CD4-positive, alpha-beta memory T cell (primary cell): ENCODE measurements at places on chromosomes 16 and 17.

- DNase-seq = no peak
Observed at GRCh38 chr16:51148678-51149228, 2.3 kb downstream of the SALL1 start.

GRCh38 chr17:81491761-81492160, 20.8 kb downstream of the ACTG1 start:
- no peak for DNase-seq

DNA sequence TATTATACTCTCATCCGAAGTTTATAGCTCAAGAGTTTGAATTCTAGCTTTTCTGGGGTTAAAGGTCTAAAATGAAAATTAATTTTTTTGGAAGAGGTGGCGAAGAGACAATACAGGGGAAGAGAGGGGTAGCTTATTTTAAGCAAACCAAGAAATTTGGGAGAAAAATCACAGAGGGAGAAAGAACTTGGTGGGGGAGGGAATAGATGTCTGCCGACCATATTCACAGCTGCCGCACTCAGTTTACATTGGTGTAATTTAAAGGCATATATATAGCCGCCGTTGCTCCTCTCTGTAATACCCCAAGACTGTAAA, 6.5 kb upstream of the ZFHX3 start:
- no peak for DNase-seq

GRCh38 chr17:8696426-8696825, 48.2 kb downstream of the CCDC42 start:
- no peak for DNase-seq

- no peak for DNase-seq
Observed at GRCh38 chr16:50573947-50574744, 25.9 kb downstream of the NKD1 start.

GRCh38 chr17:57553991-57554825, 190.9 kb downstream of the CCDC182 start:
- no peak for DNase-seq

DNA sequence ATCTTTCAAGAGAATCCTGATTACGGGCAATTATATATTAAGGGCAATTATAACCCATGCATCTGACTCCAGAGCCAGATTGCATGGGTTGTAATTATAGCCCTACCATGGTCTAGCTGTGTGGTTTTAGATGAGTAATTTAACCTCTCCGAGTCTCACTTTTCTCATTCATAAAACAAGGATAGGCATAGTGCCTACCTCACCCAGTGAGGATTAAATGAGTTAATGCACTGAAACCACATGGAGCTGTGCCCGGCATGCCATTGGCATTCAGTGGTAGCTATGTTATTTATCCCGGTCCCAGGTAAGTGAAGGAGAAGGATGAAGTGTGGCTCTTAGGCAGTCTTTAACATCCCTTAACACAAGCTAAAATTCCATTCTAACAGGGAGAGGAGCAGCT, 6.3 kb downstream of the SNX20 start:
- DNase-seq = no peak

- no peak for DNase-seq
Observed at GRCh38 chr17:1154704-1155103, 25.1 kb downstream of the ABR start.

GRCh38 chr17:20073055-20073979, 64.2 kb downstream of the SPECC1 start:
- peak; percentile 23 for DNase-seq

GRCh38 chr17:29048440-29049368, 5.8 kb downstream of the PIPOX start:
- DNase-seq = no peak

- no peak for DNase-seq
Observed at GRCh38 chr17:40072040-40072734, 9.4 kb downstream of the THRA start.

GRCh38 chr17:77581480-77581879, 377.0 kb upstream of the TNRC6C start:
- DNase-seq = no peak

GRCh38 chr17:13016881-13017654, 759 bp downstream of the ELAC2 start:
- DNase-seq = no peak

DNA sequence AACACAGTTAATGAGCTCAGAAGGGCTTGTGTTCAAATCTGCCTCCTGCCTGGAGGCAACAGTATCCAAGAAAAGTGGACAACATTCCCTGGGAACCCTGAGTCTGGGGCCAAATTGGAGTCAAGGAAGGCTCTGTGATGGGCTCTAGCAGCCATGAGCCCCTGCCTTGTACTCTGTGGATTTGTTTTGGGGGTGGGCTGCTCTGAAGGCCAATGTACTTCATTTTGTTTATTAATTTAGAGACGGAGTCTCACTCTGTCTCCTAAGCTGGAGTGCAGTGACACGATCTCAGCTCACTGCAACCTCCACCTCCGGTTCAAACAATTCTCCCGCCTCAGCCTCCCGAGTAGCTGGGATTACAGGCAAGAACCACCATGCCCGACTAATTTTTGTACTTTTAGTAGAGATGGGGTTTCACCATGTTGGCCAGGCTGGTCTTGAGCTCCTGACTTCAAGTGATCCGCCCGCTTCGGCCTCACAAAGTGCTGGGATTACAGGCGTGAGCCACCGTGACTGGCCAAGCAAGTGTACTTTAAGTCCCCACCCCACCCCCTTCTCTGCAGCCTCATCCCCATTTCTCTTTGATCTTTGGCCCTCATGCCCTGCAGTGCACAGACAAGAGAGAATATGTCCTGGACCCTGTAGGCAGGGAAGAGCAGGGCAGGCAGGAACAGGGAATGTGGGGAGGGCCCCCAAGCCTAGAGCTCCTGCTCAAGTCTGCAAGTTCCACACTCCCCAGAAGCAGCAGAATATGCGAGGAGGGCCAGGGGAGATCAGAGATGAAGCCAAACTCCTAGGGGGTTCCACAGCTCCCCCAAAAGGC, 2.7 kb upstream of the GIP start:
- no peak for DNase-seq
